ENCODE measurements at places on chromosomes 4 and X. TPM values are rescaled to one million over a fixed set of nuclear protein-coding genes. Genes with fewer than 3 reads are reported as not detected.

Gene HTN1
- not detected for total RNA-seq

Gene TMEM35A
- 22.0 TPM for total RNA-seq

Gene RIBC1
- 0.65 TPM for total RNA-seq

Gene SLC4A4
- 2.8 TPM for total RNA-seq

Gene SEC31A
- 225 TPM for total RNA-seq

Gene EMCN
- total RNA-seq: not detected

Gene CDS1
- 0.56 TPM for total RNA-seq

Gene SULT1B1
- total RNA-seq: 0.52 TPM

Gene TLR10
- total RNA-seq: not detected

Gene CRMP1
- 16.0 TPM for total RNA-seq

Gene TKTL1
- not detected for total RNA-seq

Gene CFAP99
- total RNA-seq: not detected

Gene DACH2
- total RNA-seq: 0.16 TPM

Gene TMEM31
- not detected for total RNA-seq

Gene TRPC5OS
- not detected for total RNA-seq

Gene SSX2
- total RNA-seq: not detected

Gene GLUD2
- total RNA-seq: 1.1 TPM

Gene PRRG3
- not detected for total RNA-seq

Gene CENPVL2
- total RNA-seq: not detected

Gene TMEM156
- 3.8 TPM for total RNA-seq

Gene PHKA1
- 5.3 TPM for total RNA-seq

Gene CCSER1
- under 0.01 TPM for total RNA-seq

Gene ZNF732
- 0.32 TPM for total RNA-seq

All from epithelial cell of alveolus of lung (primary cell).